ENCODE measurements at places on chromosomes 16 and 17. TPM values are rescaled to one million over a fixed set of nuclear protein-coding genes. Genes with fewer than 3 reads are reported as not detected.
A peak's percentile ranks its signal among the peaks of the same experiment; 100 is the strongest.

- DNase-seq = no peak
These were observed 1.2 kb upstream of the MIF4GD start for GRCh38 chr17:75271955-75272847.

DNA sequence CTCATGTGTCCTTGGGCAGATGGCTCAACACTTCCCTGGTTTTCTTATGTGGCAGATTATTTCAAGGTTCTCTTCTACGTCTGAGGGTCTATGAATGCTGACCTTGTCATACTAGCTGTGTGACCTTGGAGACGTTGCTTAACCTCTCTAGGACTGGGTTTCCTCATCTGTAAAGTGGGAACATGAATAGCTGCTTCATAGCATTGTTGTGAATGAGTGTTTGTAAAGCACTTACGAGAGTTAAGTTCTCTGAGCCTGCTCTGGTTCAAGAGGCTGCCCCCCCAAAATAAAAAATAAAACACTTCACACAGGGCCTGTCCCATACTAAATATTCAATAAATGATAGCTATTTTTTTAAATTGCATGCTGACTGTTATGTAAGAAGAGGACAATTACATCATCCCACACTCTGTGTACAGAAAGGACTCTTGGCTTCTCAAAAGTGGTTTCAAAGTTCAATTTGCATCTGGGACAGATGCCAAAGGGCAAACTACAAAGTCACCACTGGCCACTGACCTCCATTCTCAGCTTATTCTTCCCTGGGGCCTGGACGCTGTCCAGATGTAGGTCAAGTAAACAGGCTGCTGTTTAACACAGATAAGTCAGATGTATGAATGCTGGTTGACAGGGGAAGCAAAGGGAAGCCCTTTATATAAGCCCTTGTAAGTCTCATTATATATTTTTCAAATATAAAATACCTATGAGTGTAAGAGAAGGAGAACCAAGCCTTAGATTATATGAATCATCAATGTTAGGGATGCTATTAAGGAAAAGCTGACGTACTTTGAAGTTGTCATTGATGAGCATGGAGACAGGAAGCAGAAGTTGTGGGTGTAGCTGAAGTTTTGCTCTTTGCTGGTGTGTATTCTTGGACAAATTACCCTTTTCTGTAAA, 15.4 kb upstream of the NDEL1 start:
- no peak for DNase-seq

DNA sequence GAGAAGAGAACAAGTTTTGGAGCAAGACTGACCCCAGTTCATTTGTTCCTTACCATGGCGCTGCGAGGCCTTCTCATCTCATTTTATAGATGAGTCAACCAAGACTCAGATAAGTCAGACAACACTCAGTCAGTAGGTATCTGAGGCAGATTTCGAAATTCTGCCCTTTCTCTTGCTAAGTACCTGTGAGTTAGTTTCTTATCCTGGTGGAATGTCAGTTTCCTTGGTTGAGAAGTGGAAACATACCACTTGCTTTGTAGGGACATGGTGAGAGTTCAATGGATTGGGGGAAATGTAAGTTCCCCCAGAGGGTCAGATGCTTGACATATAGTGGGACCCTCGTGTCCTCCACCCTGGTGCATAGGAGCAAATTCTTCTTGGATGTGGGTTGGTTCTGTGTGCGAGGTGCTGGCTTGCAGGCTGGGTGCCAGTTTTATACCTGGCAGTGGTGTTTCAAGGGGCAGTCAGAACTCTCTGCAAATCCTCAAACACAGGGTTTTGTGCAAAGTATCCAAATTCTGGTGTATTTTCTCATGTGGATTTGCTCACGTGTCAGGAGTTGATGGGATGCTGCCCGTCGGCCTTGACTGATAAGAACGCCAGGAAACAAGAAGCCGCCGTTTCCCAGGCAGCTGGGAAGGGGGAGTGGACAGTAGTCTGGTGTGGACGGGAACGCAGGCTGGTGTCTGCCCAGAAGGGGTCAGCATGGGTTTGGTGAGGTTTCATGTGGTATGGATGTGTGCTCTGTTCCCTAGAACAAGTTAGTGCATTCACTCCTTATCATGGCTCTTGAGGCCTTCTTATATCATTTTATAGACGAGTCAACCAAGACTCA, 61.1 kb upstream of the CIBAR2 start:
- DNase-seq = no peak

- no peak for DNase-seq
These were observed 8.6 kb upstream of the ANKFY1 start for GRCh38 chr17:4272213-4272971.

GPRC5C gene
- 11.5 TPM for total RNA-seq

DNA sequence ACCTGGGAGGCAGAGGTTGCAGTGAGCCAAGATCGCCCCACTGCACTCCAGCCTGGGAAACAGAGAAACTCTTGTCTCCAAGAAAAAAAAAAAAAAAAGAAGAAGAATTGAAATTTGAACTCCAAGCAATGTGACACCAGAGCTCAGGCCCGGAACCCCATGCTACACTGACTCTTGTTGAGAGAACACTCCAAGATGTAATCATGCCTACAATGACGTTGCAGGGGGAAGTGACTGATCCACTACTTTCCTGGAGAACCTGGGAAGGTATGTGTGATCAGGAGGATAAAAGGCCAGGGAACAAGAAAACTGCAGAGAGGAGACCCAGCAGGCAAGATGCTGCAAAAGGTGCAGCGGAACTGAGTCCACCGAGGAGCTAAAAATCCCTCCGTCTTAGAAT, 57.9 kb downstream of the ADCY9 start:
- no peak for DNase-seq

CBX2 gene
- total RNA-seq = 12.8 TPM

GRCh38 chr16:57469046-57469445, 6.6 kb downstream of the POLR2C start:
- DNase-seq = no peak

DNA sequence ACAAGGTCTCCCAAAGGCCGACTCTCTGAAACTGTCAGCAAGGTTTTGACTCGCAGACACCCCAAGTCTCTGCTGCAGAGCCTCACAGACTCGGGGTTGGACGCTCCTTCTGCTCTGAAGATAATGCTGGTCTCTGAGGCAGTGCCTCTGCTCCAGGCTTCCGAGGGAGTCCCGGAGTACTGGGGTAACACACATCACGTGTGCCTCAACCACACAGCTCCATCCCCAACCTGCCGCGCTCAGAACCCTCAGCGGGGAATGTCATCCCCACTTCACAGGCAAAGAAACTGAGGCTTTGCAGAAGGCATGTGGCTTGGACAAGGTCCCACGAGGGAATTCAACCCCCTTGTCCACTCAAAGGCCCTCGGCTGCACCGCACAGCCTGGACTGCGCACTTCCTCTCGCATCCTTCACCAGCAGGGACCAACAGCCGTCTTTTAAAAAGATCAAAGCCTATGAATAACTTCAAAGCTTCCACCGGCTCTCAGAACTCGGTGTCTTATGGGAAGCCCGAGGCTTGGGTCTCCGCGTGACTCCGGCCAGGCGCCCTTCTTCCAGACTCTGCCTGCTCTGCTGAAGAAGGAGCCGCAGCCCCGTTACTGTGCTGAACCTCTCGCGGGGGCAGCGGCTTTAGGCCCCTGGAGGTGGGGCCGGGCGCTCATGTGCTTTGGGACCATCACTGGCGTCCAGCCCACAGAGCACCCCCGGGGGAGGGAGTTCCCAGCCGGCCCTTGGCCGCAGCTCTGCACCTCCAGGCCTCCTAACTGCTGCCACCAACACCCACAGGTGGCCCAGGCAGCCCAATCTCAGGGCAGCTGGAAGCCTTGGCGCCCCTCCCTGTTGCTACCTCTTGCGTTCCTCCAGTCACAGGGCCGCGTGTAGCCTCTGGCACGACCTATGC, 2.2 kb downstream of the TMEM204 start:
- DNase-seq = no peak

CMTM2 gene
- 0.94 TPM for total RNA-seq

GRCh38 chr17:28345419-28346198, 10.0 kb downstream of the TNFAIP1 start:
- no peak for DNase-seq

NEUROD2 gene
- not detected for total RNA-seq

DNA sequence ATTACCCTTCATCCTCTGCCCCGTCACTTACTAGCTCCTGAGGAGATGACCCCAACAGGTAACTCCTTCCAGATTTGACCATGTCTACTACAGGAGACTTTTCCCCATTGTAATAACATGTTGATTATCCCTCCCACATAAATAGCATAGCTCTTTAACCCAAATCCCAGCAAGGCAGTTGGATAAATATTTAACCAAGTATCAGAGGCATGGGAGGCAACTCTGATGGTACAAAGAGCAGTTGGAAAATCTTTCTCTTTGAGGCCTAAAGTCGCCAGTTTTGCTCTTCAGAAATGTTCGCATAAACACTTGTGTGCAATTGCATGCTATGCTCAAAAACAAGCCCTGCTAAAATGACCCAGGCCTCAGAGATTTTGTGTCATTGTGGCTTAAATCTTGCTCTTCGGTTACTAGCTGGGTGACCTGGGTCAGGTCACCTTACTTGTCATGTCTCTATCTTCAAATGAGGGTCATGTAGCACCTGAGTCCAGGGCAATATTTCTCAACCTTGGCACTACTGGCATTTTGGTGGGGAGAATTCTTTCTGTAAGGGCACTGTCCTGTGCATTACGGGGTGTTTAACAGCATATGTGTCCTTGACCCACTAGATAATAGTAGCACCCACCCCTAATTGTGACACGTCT, 48.8 kb downstream of the HSD17B2 start:
- no peak for DNase-seq

DNA sequence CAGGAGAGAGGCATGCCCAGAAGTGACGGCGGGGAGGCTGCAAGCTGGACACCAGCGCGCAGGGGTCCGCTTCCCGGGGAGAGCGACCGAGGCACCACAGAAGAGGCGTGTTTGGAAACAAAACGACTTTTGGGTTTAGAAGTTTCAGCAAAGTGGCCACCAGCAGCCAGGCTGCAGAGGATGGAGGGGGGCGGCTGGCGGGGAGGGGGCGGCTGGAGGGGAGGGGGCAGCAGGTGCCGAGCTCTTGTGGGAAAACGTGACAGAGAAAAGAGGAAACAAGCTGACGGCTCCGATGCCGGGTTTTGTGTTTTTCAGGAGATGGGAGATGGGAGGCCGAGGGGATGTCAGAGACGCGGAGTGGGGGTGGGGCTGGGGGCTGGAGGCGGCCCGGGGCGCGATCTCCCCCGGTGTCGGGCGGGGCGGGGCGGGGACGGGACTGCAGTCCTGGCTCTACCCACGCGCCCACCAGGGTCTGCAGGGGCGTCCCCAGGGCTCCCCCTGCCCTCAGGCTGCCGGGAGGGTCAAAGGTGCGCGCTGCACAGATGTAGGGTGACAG, 32.1 kb upstream of the RPH3AL start:
- DNase-seq = no peak

ITGA3 gene
- 9.1 TPM for total RNA-seq

DNA sequence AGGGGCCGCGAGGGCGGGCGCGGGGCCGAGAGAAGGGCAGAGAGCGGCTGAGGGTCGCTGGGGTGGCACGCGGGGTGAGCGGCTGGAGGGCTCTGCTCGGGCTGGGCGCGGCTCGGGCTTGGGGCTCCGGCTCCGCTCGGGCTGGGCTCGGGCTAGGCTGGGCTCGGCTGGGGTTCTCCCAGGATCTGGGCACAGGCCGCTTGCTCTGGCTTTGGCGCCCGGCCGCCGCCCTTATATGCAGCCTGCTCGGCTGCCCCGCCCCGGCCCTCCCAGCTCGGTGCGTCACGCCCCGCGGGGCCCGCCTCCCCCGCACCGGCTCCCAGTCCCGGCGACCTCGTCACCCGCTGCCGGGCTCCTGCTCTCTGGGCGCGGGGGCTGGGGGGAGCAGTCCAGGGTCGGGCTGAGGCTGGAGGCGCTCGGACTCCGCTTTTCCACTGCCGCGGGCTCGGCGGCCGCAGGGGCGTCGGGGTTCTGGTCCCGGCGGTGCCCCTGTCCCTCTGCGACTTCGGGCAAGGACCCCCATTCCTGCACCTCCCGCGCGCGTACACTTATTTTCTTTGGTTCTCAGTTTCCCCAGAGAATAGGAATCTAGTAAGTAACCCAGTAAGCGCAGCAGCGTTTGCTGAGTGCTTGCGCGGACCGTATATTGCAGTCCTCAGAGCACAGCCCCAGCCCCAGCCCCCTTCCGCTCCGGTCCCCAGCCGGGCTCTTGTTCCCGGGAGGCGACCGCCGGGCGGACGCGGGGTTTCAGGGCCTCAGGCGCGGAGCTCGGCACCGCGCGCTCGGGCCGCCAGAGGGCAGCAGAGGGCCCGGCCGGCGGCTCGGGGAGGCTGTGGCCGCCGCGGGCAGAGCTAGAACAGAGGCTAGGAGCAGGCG, at the start of gene RASD1:
TSS of gene RASD1 (minus strand) at position 207 of the 876 bp plus-strand sequence. CDS start 214 bp downstream, outside the sequence.
- DNase-seq = peak; percentile 91

NLRP1 gene
- total RNA-seq = 32.2 TPM

CCL2 gene
- total RNA-seq = 46.1 TPM

PPY gene
- 0.33 TPM for total RNA-seq

PSMC3IP gene
- total RNA-seq = 7.2 TPM

- DNase-seq = no peak
These were observed 133.1 kb downstream of the ABCA8 start for GRCh38 chr17:68821860-68822696.

SPATA32 gene
- 0.05 TPM for total RNA-seq

DNA sequence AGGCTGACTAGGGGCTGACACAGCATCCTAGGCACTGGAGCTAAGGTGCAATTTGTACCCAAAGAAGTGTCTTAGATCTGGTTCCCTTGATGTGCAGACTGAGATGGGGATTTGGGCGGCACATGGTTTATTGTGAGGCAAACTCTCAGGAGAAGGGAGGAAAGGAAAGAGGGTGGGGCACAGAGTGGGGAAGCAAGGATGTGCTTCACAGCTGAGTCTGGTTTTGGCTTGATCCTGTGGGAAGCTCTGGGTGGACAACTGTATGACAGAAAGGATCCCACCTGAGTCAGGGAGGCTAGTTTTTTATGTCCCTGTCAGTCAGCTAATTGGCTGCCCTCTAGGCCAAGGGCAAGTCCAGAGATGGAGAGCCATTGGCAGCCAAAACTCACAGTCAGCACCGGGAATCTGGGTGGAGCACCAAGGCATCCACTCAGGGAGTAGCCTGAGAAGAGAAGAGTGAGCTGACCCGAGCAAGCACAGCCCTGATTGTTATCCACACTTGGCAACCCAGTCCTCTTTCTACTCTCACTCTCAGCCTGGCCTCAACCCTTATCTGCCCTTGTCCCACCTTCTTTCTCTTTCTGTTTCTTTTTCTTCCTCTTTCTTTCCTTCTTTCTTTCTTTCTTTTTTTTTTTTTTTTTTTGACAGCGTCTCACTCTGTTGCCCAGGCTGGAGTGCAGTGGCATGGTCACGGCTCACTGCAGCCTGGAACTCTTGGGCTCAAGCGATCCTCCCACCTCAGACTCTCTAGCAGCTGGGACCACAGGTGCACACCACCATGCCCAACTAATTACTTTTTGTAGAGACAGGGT, 12.0 kb downstream of the ARL4D start:
- no peak for DNase-seq

DNA sequence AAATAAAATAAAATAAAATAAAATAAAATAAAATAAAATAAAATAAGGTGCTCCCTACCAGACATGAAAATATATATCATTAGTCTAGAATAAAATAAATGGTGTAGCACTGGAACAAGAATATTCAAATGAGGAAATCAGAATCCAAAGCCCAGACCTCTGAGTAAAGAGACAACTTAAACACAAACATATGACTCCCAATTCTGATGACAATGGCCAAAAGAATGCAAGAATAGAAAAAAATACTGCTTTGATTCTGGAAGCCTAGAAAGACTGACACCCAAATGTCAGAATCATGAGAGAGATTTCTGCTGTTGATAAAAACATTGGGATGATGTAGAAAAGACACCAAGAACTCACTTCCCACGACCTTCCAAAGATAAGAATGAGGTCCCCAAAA, 27.9 kb downstream of the MYOCD start:
- DNase-seq = no peak

All from thymus (tissue), 14 donors.